Eye (tissue), 1 donor: ENCODE measurements at places on chromosomes 4 and X.
A peak's percentile ranks its signal among the peaks of the same experiment; 100 is the strongest.

DNA sequence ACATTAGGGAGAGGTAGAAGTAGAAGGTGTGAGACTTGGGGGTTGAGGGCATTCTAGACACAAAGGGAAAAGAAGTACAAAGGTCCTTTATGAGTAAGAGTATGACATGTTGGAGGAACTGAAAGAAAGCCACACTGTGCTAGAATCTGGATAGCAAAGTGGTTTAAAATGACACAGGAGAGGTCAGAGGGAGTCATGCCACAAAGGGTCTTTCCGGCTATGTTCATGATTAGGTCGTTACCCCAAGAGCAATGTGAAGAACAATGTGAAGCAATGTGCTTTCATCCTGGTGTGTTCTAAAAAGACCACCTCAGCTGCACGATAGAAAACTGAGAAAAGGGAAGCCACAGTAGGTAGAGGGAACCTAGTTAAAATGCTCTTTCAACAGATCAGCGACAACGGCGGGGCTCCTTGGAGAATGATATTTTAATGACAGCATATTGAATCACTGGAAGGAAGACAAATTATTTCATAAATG lies 29.2 kb downstream of the SMIM14 start:
- no peak for DNase-seq

DNA sequence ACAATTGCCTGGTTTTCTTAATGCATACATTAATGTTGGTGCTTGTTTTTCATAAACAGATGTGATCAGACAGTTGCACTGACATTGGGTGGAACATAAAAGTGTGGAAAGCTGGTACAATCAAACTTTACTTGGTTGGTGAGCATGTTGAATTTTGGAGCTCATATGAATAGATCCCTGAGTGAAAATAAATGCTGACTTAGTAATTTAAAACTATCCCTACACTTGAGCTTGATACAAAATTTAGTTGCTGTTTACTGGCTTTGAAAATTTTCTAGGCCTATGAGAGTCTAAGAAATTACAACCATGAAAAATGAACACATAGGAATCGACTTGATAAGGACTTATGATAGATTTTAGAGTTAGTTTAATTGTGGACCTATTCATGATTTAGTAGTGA lies 551.8 kb upstream of the PABPC4L start:
- no peak for DNase-seq

DNA sequence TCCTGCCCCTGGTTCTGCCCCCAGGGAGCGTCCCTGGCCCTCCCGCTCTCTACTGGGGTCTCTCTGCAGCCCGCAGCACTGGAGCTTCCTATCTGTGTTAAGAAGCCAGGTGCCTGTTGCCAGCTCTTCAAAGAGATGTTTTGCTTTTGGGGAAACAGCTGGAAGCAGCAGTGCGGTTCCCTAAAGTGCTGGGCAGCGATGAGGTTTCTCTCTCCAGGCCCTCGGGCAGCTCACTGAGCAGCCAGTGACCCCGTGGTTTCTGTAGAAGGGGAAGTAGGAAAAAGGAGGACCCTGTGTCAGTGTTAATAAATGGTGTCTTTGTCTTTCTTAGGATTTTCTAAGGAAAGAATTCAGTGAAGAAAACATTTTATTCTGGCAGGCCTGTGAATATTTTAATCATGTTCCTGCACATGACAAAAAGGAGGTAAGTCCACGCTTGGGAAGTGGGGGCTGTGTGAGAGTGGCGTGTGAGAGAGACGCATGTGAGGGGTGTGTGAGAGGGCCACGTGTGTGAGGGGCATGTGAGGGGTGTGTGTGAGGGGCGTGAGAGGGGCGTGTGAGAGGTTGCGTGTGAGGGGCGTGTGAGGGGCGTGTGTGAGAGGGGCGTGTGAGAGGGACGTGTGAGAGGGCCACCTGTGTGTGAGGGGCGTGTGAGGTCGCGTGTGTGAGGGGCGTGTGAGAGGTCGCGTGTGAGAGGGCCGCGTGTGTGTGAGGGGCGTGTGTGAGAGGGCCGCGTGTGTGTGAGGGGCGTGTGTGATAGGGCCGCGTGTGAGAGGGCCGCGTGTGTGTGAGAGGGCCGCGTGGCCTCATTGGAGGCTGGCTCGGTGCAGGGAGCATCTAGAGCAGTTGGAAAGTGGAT lies 27.1 kb upstream of the HGFAC start:
- no peak for DNase-seq

GRCh38 chrX:41823402-41823801 lies 99.4 kb downstream of the GPR82 start:
- no peak for DNase-seq

GRCh38 chrX:49001521-49002090 lies 458 bp downstream of the GRIPAP1 start:
- DNase-seq: peak; percentile 52

DNA sequence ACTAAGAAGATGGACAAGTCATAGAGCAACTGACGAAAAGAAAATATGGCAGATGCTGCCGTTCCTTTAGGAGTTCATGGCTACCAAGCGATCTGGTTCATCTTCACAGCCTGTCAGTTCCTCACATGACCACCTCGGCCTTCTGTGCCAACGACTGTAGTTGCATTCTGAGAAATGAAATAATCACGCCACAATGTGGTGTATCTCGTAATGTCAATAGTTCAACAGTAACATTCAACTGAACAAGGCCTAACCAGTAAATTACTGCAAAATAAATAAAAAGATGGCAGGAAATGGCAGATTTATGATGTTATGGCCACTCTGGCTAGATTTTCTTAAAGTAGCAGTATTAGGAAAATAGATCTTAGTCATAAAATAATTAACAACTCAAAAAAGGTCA lies 4.4 kb downstream of the GPRIN3 start:
- no peak for DNase-seq
